Kasumi-1 (cell line): ENCODE measurements at places on chromosomes 5 and 9.
A peak's percentile ranks its signal among the peaks of the same experiment; 100 is the strongest.

- no peak for DNase-seq
Measured at GRCh38 chr9:69253057-69253456, 72.0 kb upstream of the ENTREP1 start.

DNA sequence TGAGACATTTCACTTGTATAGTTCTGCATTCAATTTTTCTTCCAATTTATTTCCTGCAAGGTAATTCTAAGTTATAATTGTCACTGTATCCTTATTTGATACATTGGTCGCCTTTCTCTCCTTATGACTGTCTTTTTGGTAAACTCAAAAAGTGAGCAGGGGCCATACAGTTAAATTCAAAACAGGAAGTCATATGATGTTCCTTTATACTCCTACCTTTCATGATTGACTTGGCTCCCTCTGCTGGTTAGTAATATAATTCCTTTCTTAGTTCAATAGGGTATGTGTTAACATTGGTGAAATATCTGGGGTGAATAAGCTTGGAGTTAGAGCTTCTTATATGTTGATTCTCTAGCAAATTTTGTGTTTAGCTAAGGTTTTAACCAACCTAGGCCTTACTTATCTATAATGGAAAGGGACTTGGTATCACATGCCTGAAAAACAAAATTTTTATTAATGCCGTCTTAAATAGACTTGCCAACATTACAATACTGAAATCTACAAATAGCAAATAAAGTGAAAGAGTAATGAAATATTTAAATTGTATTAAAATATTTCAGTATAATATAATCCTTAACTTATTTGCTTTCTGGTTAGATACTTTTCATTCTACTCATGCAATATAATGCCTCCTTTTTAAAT is 6.0 kb upstream of the NIPBL start:
- DNase-seq = peak; percentile 97

DNA sequence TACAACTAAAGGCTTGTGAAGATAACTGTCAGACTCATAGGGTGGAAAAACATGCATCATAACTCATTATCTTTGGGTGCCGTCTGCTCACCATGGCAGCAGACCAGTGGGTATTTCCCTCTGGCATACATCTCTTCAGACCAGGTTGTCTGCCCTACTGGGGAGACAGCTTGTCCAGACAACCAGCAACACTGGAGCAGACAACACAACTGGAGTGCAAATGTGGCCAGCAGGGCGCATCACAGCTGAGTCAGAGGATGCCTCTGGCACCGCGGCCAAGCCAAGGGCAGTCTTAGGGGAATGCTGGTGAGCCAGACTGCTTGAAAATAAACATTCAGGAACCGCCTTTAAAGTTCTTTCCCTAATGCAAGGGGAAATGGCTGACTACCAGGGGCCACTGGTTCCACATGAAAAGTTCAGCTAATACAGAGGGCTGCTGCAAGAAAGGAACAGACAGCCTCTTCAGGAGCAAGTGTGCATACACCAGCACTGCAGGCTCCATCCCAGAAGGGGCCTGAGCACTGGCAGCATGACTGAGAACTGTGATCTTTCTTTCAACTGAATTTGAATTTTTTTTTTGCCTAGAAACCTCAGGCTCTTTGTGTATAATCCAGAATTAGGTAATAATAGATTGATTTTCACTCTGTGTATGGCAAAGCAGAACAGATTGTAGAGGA is 77.3 kb downstream of the MAMDC2 start:
- DNase-seq = no peak

DNA sequence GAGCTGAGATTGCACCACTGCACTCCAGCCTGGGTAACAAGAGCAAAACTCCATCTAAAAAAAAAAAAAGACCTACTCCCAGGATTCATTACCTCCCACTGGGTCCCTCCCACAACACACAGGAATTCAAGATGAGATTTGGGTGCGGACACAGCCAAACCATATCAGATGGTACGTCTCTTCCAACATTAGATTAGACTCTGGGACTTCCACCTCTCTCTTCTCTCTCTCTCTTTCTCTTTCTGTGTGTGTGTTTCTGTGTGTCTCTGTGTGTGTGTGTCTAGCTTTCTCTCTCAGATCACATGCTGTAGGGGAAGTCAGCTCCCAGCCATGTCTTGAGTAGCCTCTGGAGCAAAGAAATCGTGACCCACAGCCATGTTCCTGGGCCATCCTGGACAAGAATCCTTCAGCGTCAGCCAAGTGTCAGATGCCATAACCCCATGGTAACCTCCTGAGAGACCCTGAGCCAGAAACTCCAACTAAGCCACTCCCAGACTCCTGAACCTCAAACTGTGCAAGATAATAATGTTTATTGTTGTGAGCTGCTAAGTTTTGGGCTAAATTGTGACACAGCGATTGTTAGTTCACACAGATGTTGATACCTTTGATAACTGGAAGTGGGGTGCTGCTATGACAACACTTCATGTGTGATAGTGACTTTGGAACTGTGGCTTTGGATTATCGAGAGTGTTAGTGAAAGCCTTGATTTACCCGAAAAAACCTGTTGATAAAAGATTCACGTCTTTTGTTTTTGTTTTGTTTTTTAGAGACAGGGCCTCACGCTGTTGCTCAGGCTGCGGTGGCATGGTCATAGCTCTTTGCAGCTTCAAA is 4.1 kb upstream of the CMBL start:
- no peak for DNase-seq

GRCh38 chr5:167057665-167058064 is 1233.8 kb upstream of the WWC1 start:
- no peak for DNase-seq

DNA sequence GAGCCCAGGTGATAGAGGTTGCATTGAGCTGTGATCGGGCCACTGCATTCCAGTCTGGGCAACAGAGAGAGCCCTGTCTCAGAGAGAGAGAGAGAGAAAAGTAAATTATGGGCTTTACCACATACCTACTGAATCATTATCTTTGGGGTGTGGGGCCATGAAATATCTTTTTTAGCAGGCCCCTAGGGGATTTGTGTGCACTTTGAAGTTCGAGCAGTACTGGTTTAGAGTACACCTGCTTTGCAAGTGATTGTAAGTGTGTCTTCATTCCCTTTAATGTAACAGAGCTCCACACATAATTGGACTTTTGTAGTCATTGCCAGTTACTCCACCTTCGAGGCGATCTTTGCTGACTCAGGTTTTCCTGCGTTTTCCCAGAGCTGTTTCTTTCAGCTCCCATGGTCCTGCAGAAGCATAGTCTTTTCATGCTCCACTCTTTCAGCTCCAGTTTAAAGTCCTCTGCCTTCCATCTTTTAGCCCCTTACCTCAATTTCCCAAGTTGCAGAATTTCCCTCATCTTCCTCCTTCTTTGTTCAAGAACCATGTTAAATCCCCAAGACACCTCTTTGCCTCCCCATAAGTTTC is 24.0 kb upstream of the FRMPD1 start:
- DNase-seq = no peak

- no peak for DNase-seq
Measured at GRCh38 chr5:66701244-66701643, 105.1 kb downstream of the MAST4 start.

GRCh38 chr5:118614731-118615456 is 373.5 kb downstream of the DTWD2 start:
- no peak for DNase-seq

DNA sequence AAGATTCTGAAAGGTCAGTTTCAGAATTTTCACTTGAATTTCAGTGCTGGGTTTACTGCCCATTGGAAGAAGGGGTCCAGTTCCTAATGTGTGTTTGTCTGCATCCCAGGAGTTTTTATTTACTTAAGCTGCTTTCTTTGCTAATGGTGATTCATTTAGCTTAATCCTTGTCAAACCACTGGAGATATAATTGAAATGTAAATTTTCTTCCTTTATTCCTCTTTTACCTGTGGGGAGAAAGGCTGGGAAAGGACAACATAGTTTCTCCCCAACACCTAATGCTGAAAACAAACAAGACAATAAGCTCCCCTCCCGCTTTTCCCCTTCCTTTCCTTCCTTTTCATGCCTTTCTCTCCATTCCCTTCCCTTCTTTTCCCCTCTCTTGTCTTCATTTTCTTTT is 185.8 kb downstream of the KCTD16 start:
- DNase-seq = no peak

- no peak for DNase-seq
Measured at GRCh38 chr5:57491369-57491965, 8.9 kb upstream of the ACTBL2 start.

- DNase-seq = no peak
Measured at GRCh38 chr9:95124582-95125367, 192.7 kb downstream of the FANCC start.

GRCh38 chr9:128495804-128496417 is 8.6 kb upstream of the GLE1 start:
- DNase-seq = no peak

DNA sequence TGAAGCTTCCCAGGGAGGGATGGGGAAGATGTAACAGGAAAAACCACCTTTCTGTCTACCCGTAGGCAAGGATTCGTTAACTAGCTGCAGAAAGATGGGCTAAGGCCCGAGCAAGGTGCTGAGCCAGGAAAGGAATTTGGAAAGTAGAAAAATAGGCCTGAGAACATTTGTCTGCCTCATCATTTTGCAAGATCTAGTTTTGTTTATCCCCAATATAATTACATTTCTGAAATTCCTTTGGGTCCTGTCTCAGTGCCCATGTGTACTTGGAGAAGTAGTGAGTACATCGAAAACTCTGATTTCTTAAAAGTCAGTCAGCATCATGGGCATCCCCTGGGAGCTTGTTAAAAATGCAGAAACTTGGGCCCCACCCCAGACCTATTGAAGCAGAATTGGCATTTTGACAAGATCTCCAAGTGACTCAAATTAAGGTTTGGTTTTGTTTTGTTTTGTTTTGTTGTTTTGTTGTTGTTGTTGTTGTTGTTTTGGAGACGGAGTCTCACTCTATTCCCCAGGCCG is 52.1 kb upstream of the CEMIP2 start:
- no peak for DNase-seq

DNA sequence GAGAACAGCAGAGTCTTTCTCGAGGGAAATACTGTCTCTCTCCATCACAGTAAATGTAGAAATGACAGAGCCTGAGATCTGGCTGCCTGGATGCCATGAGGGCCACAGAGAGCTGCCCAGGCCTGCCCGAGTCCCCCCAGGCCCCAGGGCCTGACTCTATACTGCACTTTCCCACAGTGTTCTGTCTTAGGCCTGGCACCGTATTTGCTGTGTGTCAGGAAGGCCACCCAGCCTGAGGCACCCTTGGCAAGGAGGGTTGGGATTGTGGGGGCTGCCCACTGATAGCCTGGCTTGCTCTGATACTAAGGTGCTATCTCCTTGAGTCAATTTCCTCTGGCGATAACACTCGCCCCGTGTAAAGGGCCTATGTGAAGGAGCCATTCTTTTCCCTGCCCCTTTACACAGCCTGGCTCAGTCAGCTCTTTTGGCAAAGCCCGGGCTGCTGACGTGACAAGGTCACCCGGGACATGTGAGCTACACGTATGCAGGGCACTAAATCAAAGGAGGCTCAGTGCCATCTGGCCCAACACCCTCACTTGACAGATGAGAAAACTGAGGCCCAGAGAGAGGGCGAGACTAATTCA is 630.1 kb upstream of the KLF4 start:
- no peak for DNase-seq

DNA sequence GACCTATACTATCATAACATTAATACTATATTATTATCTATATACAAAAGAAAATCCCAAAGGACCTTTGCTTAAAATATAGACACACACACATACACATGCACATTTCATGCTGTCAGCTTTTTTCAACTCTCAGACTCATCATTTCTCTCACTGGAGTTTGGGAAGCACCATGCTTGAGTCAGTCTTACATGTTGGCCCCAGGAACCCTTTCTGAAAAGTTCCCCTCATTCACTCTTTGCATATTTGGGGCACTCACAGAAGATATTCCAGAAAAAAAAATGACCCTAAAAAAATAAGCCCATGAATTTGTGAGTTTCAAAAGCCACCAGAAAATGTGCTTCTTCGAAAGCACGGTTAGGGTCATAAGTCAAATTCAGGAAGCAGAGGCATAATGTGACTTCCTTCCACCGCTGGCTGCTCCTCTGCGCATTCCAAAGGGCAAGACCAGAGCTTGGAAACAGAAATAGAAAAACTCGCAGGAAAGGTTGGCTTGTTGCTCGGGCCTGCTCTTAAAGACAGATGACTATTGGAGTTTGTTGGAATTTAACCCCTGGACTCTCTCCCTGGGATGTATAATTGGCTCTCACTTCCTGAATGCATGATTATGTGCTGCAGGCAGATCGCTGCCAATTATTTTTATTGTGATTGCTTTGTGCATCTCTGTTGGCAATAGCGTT is 129.7 kb upstream of the IQGAP2 start:
- peak; percentile 29 for DNase-seq

GRCh38 chr5:174188295-174188694 is 142.8 kb downstream of the NSG2 start:
- no peak for DNase-seq

DNA sequence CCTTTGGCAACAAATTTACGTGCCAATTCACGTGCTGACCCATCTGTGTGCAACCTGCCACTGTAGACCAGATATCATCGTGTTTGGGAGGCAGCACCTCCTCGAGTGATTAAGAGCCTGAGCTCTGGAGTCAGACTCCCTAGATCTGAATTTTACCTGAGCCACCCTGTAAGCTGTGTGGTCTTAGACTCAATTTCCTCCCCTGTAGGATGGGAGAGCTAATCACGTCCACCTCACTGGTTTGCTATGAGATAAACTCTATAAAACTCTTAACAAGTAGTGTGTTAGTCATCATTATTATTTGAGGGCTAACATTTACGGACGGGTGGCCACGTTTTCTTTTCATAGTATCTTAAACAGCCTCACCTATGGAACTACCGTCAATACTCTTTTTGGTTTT is 220.0 kb upstream of the ADAMTSL1 start:
- DNase-seq = no peak

GRCh38 chr9:81053298-81054025 is 635.9 kb downstream of the TLE1 start:
- no peak for DNase-seq

- DNase-seq = no peak
Measured at GRCh38 chr5:171945476-171945875, 61.0 kb downstream of the FBXW11 start.

DNA sequence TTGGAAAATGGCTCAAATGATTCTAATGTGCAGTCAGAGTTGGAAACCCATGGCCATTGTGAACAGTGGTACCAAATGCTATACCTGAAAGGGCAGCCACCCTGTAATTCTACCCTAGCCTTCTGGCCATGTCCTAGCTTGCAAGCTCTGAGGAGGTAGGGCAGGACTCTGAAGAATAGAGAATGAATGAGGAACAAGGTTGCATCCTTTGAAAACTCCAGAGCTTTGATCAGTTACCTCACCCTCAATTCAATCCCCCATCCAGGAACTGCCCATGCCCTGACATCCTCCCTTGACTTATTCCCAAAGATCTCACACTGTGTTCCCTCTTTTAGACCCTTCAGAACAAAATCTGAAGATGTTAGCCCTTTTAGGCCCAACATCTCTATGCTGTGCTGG is 17.8 kb upstream of the ERMP1 start:
- no peak for DNase-seq

GRCh38 chr5:158521995-158522394 is 577.7 kb downstream of the EBF1 start:
- no peak for DNase-seq

DNA sequence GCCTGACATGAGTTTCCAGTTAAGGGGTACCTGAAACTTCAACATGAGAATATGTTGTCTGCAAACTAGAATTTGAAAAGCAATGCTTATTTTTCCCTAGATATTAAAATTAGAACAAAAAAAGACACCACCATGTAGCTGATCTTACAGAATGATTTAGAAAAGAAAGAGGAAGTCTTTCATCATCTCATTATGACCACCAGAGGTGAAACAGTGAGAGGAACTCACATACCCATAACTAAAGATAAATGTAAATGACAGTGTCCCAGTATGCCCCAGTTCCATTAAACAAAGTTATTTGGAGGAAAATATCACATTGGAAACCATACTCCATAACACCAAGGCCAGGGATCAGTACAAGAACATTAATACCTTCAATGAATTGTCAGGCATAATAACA is 6.9 kb downstream of the TAF7 start:
- DNase-seq = no peak
